ENCODE measurements at places on chromosomes 6 and 20.

DNA sequence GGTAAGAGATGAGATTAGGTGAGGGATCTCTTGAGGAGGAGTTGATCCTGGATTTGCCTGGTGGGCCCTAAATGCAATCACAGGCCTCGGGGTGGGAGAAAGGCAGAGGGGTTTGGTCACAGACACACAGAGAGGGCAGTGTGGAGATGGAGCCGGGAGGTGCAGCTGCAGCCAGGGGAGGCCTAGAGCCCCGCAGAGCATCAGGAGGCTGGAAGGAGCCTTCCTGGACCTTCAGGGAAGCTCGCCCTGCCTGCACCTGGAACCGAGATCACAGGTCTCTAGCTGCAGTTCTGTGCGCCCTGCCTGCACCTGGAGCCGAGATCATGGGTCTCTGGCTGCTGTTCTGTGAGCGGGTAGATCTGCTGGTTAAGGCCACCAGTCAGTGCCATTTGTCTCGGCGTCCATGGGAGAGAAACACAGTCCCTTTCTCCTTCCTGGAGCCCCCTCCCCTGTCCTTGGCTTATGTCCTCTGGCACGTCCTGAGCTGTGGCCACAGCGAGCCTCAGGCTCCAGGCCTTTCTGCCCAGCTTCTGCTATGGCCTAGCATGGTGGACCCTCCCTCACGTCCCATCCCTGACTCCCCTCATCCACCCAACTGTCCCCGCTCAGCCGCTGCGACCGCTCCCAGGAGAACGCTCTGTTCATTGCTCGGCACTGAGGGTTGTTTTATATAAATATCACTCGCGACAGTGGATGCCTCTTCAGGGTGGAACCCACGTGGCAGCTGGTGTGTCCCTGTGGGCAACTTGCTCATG, 112.0 kb downstream of the DACT2 start:
- no peak for DNase-seq

DNA sequence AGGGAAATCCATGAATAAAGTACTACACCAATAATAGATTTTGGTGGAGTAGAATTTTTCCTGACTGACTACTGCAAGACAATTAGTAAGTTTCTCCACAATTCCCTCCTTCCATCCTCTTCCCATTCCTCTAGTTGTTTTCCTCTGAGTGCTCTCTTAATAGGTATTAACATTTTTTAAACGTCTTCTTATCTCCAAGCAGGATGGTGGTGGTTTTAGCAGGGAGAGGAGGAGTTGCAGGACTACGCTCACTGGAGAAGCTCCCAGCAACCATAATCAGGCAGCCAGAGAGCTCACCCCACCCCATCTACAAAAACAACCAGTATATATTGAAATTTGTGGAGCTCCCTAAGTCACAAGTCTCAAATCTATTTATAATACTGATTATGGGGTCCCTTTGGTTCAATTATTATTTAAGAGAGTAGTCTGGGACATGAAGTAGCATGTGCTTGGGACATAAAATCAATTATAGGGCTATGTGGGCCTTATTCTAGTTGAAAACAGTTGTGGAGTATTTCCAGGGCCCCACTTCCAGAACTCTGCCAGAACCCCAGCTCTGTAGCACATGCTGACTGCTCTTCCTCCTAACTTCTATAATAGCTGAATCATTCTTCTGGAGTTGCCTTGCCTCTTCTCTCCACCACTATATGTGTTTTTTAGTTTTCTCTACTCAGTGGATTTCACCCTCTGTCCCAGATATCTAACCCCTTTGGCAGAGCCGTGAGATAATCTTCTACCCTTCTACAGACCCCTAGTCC, 49.8 kb downstream of the MYB start:
- no peak for DNase-seq

- no peak for DNase-seq
These were observed 21.0 kb downstream of the NFYA start for GRCh38 chr6:41093729-41094128.

DNA sequence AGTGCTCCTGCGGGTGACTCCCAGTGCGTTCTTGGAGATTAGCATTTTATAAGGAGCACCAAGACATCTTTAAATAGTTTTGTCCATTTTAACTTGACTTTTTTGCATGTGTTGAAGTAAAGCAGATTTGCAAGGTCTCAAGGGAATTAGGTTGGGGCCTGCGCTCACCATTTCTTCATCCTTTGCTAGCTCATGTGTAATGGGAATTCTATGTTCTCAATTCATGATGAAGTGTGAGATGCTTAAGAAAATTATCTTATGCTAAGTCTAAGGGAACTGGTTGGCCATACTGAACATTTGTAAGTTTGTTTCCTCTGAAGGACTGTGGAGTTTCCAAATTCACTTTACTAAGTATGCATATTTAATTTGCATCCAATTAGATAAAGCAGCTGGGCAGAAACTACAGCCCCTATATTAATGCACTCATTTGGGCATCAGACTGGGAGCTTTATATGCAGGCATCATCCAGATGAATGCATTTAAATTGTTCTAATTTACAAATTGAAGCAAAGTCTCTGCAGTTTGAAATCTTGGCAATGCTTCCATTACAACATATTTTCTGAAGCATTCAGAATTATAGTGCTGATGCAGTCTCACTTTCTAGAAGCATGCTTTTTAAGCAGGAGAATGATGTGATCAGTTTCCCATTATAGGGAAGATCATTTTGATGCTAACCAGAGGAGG, 108.3 kb upstream of the AKAP12 start:
- DNase-seq: no peak

DNA sequence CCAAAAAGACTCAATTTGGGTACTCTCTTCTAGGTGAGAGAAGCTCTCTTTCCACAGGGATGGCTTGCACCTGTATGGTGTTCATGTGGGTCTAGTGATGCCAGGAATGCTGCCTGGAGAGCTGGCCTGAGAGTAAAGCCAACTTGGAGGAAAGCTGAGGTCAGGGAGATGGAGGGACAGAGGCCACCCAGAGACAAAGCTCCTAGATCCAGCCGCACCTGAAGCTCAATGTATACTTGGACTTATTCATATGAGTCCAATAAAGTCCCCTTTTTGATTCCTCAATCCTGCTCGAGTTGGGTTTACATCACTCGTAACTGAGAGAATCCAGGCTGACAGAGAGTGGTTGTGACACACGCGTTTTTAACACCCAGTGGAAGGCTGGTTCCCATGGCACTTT, 33.8 kb downstream of the SULF2 start:
- DNase-seq: no peak

GRCh38 chr6:140321891-140322290, 947.4 kb upstream of the CITED2 start:
- DNase-seq: no peak

- no peak for DNase-seq
These were observed 105.3 kb upstream of the SUPT3H start for GRCh38 chr6:45483021-45483420.

- no peak for DNase-seq
These were observed 12.6 kb upstream of the SPATS1 start for GRCh38 chr6:44329858-44330257.

DNA sequence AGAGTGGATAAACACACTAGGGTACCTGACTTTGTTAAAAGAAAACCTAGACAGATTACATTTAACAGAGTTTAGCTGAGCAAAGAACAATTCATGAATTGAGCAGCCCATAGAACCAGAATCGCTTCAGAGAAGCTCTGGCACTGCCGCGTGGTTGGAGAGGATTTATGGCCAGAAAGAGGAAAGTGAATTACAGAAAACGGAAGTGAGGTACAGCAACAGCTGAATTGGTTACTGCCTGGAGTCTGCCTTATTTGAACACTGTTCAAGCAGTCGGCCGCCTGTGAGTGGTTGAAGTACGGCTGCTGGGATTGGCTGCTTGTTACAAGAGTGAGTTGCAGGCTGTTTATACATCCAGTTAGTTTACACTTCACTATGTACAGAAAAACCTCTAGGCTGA, 253.8 kb upstream of the CDYL start:
- DNase-seq: no peak

DNA sequence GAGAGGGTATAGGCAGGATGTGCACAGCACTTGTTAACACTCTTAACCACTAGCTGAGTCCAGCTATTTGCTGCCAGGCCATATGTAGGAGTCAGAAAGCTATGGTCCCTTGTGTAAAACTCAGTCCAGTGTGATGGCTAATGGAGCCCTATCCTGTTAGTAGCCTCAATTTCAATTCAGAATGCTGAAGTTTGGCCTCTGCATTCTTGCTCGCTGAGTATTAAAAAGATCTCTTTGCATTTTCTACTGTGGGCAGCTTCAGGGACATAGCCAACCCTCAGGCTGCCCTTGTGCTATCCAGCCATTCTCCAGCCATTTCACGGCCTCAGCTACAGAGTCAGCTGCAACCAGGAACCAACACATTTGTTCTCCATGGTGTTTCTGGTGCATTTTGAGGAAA, 92.5 kb downstream of the SPTLC3 start:
- DNase-seq: no peak

DNA sequence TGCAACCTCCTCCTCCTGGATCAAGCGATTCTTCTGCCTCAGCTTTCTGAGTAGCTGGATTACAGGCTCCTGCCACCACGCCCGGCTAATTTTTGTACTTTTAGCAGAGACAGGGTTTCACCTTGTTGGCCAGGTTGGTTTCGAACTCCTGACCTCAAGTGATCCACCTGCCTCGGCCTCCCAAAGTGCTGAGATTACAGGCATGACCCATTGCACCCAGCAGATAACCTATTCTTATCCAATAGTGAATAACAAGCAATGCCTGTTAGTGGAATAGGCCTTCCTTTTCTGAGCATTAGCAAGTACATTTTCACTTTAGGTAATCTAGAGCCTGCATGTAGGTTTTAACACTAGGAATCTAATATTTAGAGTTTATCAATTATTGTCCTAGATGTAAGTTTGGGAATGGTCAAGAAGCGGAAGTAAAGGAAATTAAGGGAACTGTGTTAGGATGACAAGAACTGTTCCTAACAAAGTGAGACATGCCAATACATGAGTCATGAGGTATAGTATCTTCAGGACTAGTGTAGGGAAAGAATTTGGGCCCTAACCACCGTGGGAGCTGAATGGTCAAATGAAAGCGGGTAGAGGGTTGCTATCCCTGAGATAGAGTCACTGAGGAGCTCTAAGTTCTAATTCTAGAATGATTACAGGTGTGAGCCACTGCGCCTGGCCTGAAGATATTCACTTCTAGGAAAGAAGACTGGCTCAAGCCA, 15.0 kb downstream of the BLTP3A start:
- no peak for DNase-seq

- no peak for DNase-seq
These were observed 5.0 kb upstream of the ZBTB24 start for GRCh38 chr6:109488001-109488400.

DNA sequence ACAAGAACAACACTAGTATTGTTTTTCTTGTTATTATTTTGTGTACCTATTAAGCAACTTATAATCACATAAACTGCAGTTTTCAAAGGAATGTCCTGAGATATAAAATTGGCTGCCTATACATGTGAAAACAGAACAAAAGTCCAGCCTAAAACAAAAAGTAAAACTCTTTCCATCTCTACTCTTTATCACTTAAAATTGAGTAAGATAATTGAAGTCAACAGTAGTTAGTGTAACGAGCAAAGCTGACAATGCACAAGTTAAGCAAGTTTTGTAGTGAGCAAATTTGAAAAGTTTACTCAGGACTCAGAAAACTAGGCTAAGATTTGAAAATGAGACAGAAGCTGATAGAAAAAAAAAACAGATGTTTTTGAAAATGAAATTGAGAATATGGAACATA, 941.4 kb upstream of the MAN1A1 start:
- no peak for DNase-seq

- no peak for DNase-seq
These were observed 36.3 kb upstream of the DACT2 start for GRCh38 chr6:168355716-168356522.

GRCh38 chr6:135842618-135843392, 8.7 kb upstream of the PDE7B start:
- no peak for DNase-seq

- DNase-seq: no peak
These were observed 41.2 kb downstream of the TBC1D7 start for GRCh38 chr6:13287104-13287503.

GRCh38 chr20:46423882-46424482, 17.6 kb upstream of the ELMO2 start:
- no peak for DNase-seq

GRCh38 chr6:160028487-160029275, 59.8 kb downstream of the IGF2R start:
- no peak for DNase-seq

DNA sequence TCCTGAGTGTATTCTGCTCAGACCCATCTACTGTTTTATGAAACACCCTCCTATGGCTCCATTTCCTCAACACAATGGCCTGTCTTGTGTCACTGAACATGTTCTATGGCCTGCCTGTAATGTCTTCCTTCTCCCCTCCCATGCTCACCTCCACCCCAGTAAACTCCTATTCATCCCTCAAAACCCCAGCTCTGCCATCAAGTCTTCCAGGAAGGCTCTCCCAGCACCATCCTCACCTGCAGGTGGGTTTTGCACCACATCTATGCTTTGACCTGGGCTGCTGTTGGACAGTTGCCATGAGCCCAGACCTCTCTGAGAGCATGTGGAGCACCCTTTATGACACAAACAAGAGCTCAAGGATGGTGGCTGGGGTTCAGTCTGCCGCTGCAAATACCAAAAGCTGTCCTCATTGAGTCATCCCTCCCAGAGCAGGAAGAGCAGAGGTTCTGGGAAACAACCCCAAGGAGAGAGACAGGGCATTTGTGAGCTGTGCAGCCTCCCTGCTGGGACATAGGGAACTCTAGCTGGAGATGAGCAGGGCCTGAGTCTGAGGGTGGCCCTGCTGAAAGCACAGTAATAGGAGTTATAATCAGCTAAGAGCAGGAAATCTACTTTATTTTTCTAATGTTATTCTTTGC, 93.8 kb upstream of the CD93 start:
- no peak for DNase-seq

DNA sequence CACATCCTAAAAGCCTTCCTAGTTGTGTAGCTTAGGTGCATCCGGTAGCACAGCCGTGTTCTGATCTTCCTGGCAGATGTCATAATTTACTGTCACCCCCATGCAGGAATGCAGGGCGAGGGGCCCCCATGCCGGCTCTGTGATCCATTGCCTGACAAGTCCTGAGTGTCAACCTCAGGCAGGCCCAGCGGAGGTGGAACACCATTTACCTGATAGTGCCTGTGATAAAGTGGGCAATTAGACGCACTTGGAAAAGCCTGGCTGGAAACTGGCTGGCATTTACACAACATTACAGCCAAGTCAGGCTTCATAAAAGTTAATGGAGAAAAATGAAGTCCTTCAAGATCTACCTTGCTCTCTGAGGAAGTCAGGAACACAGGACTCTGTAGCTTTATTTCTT, 521.4 kb upstream of the JAG1 start:
- DNase-seq: no peak

DNA sequence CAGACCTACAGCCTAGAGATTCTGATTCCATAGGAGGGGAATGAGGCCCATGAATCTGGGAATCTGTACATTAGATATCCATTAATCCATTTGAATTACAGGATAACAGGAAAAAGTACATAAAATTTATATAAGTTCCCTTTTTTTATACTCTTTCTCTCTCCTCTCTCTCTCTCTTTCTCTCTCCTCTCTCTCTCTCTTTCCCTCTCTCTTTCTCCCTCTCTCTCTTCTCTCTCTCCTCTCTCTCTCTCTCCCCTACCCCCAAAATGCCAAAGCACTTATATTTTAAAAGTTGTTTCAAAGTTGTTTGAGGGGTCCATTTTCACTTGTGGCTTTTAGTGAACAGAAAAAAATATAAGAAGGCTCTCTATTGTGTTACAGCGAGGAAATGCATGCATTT, 15.1 kb downstream of the TSHZ2 start:
- DNase-seq: no peak

All from NCI-H2081 treated with DMSO at 0.1 percent for 48 hours (cell line).